Posterior vena cava (tissue), 2 donors: ENCODE measurements at places on chromosomes 12 and 14. TPM values are rescaled to one million over a fixed set of nuclear protein-coding genes. Genes with fewer than 3 reads are reported as not detected.

DNA sequence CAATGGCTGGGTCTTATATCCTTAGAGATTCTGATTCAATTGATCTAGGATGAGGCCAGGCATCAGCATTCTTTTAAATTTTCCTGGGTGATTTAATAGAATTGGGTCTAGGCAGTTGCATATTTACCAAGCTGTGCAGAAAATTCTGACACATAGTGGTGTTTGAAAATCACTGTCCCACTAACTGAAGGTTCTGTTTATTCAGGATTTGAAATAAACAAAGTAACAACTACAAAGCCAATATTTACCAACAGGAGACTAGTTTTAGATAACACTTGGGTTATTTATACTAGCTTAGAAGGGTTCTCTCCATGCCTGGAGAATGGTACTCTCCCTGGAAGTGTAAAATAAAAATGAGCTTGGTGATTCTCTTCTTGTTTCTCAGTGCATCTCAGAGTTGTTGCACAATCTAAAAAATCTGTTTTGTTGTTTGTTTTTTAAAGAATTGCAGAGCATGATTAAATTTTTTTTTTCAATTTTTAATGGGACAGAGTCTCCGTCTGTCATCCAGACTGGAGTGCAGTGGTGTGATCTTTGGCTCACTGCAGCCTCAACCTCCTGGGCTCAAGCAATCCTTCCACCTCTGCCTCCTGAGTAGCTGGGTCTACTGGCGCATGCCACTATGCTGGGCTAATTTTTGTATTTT lies 16.9 kb downstream of the BEST3 start:
- DNase-seq = no peak

Gene MEG3
- total RNA-seq = 99.4 TPM

Gene BCL11B
- total RNA-seq = 0.43 TPM

Gene POTEM
- total RNA-seq = not detected
